ENCODE measurements at places on chromosomes 12 and 14. TPM values are rescaled to one million over a fixed set of nuclear protein-coding genes. Genes with fewer than 3 reads are reported as not detected.

TSPAN8 gene
- not detected for total RNA-seq

SLCO1B1 gene
- not detected for total RNA-seq

NFYB gene
- total RNA-seq, result 39.3 TPM

MDM1 gene
- 2.9 TPM for total RNA-seq

ZBTB42 gene
- 2.3 TPM for total RNA-seq

PGF gene
- total RNA-seq, result 1.6 TPM

CATSPERB gene
- total RNA-seq, result under 0.01 TPM

CNTN1 gene
- total RNA-seq, result under 0.01 TPM

SLC38A4 gene
- total RNA-seq, result 0.53 TPM

CFAP73 gene
- not detected for total RNA-seq

DTX1 gene
- not detected for total RNA-seq

PGAM5 gene
- total RNA-seq, result 32.3 TPM

LGR5 gene
- not detected for total RNA-seq

APOF gene
- not detected for total RNA-seq

FAM186B gene
- not detected for total RNA-seq

GPR132 gene
- total RNA-seq, result not detected

PCED1B gene
- total RNA-seq, result 0.89 TPM

RIN3 gene
- total RNA-seq, result 2.0 TPM

MSI1 gene
- not detected for total RNA-seq

HCAR2 gene
- total RNA-seq, result not detected

CLEC2B gene
- 13.8 TPM for total RNA-seq

MMP19 gene
- 37.5 TPM for total RNA-seq

PPFIBP1 gene
- 79.4 TPM for total RNA-seq

GNB3 gene
- total RNA-seq, result 1.8 TPM

CMAS gene
- total RNA-seq, result 39.3 TPM

DNAI7 gene
- not detected for total RNA-seq

KRT81 gene
- not detected for total RNA-seq

GPR68 gene
- not detected for total RNA-seq

PTGR2 gene
- 6.2 TPM for total RNA-seq

SLC39A5 gene
- not detected for total RNA-seq

DCAF11 gene
- 57.1 TPM for total RNA-seq

TDRD9 gene
- under 0.01 TPM for total RNA-seq

STAB2 gene
- not detected for total RNA-seq

Measured in myometrial cell (primary cell).